ENCODE measurements at places on chromosomes 11 and 22. TPM values are rescaled to one million over a fixed set of nuclear protein-coding genes. Genes with fewer than 3 reads are reported as not detected.

The CASP5 gene
- total RNA-seq: not detected

DNA sequence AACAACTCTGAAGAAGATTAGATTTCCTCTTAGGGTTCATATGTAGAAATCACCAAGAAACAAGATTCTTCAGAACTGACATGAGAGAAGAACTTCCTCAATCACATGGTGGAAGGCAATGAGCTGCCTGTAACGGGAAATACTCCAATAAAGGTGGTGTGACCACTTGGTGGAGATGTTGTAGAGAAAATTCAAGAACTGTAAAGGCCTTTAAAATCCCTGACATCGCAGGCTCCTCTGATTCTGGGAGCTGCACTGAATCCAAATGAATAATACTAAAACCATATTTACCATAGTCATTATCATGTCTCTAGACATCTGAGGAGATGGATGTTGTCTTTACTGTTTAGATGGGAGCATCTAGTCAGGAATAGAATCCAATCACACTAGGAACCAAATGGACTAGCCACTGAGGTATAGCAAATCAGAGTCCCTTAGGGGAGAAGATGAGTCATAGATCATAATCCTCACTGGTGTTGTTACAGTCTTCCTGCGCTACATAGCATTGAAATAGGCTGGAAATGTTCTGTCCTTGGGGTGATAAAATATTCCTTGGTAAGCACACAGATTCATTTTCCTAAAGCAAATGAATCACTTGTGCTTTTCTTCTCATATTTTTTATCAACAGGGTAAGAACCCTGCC, 321.6 kb upstream of the TENM4 start:
- peak; percentile 26 for DNase-seq

DNA sequence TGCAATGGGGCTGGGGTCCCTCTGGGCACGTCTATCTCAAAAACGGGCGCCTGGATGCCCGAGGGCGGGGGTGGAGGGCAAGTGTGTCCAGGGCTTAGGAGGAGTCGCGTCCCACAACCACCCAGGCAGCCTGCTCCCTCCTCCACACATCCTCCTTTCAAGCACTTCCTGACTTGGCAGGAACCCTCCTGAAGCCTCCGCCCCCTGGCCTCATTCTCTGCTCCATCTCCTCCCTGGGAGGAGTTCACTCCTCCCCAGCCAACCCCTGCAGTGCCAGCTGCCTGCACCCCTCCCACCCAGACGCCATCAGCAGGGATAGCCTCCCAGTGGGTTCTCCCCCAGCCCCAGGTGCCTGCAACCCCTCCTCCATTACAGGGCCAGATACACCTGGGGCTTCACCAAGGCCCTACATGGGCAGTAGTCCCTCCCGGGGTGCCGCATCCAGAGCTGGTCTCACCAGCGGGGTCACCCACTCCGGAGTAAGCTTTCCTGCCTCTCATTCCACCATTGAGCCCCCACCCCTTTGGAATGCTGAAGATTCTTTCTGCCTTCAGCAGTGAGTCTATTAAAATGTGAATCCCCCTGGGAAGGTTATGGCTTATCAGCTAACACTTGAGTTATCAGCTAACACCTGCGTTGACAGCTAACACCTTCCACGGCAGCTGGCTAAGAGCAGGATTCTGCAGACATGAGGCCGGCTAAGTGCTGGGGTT, 24.4 kb downstream of the RTN4R start:
- DNase-seq: peak; percentile 60

DNA sequence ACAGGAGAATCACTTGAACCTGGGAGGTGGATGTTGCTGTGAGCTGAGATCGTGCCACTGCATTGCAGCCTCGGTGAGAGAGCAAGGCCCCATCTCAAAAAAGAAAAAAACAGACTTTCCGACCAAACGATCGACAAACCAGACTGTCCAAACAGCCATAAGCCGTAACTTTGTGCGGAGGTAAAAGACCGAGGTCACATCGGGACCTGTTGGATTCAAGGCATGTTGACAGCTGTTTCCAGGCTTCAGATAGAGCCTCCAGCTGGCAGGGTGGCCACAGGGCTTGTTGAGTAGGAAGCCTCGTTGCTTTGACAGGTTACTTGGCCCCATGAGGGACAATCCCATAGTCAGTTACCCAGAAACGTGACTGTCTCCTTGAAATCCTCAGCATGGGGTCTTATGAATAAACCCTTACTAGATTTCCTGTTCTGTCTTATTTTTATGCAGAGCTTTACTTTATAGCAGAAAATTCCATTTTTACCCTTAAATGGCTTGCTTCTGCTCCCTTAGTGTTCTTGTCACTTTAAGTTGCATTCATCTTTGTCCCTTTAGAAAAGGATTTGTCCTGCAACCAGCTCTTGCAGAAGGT, 22.3 kb downstream of the PPARA start:
- no peak for DNase-seq

The MB gene
- total RNA-seq: 0.35 TPM

- peak; percentile 74 for DNase-seq
Observed at GRCh38 chr11:128884703-128885338, 6.3 kb upstream of the KCNJ5 start.

DNA sequence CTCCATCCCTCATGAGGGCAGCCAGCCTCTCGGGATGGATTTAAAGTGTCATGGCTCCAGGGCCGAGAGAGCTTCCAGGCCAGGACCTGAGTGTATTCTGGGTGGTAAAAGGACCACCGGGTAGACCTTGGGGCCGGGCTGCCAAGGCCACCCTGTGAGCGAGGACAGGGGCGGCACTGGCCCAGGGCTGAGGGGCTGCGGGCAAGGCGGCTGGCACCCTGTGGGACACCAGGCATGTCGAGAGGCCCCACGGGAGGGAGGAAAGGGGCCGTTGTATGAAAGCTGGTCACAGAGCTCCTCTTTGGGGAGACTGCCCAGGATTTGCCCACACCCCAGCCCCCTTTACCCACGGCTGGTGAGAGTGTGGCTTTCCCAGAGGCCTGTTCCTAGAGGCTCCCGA, 92.3 kb upstream of the RTL6 start:
- no peak for DNase-seq

DNA sequence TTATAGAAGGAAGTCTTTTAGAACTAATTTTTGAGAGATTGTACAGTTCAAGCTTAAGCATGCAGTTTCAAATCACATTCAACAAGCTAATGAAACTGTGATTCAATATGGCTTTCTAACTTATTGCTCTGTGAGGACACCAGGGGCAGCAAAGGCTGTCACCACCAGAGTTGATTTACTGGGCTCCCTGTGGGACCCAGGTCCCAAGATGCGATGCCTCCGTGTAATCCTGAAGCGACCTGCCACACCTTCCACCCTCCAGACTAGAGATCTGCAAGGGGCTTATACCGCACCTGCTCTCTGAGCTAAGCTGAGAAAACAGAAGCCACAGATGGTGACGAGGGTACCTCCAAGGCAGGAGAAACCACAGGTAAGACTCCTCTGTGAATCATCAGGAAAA, 918 bp upstream of the OR51Q1 start:
- DNase-seq: no peak

The SLC22A25 gene
- total RNA-seq: 2.0 TPM

The CTSW gene
- total RNA-seq: 2.7 TPM

GRCh38 chr11:72834905-72835304, 20.7 kb downstream of the ATG16L2 start:
- no peak for DNase-seq

The ZFTA gene
- 30.7 TPM for total RNA-seq

The APOBEC3B gene
- 1.8 TPM for total RNA-seq

The PVALB gene
- total RNA-seq: not detected

The SLC17A6 gene
- not detected for total RNA-seq

DNA sequence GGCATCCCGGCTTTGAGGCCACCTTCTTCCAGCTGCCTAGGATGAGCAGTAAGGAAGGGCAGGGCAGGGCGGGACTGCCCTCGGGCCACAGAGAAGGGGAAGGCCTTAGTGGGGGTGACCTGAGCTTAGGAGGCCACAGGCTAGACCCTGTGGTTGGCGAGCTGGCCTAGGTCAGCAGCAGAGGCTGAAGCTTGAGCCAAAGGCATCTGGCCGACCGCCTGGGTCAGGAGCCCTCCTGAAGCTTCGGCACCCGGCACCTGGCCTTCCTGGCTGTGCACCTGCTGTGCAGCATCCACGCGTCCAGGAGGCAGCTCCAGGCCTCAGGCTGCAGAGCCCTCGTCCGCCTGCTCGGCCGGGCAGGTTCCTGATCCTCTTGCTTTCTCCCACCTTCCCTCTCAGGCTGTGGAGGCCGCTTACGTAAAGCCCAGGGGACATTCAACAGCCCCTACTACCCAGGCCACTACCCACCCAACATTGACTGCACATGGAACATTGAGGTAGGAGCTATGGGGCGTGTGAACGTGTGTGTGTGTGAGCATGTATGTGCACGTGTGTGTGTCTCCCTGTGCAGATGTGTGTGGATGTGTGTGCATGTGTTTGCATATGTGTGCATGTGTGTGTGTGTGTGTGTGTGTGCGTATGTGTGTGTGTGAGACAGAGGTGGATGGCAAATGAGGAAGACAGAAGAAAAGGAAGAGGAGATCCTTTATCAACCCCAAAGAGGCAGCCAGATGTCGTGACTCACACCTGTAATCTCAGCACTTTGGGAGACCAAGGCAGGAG, 34.9 kb downstream of the ST14 start:
- no peak for DNase-seq

GRCh38 chr11:19328586-19329311, 88.0 kb upstream of the E2F8 start:
- no peak for DNase-seq

DNA sequence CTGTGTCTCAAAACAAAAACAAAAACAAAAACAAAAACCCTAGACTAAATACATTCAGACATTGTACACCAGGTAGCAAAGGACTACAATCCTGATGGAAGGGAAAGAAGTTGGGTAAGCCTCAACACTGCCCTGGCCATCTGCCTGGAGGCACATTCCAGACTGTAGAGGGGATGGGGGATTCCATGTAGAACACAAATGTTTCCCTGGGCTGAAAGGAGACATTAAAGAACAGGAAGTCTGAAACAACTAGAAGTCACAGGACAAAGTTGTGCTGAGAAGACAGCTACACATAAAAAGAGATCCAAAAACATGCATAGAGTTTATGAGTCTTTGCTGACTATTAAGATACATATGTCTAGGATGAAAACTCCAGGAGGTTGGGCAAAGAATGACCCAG, 83.9 kb downstream of the RRAS2 start:
- DNase-seq: no peak

Data from mucosa of gallbladder (tissue), 1 donor.